Fibroblast of villous mesenchyme (primary cell): ENCODE measurements at places on chromosomes 2 and 18.
A peak's percentile ranks its signal among the peaks of the same experiment; 100 is the strongest.

GRCh38 chr2:219672406-219672805 lies 45.0 kb downstream of the SLC4A3 start:
- DNase-seq, result no peak

- DNase-seq, result no peak
Measured at GRCh38 chr18:75023473-75023872, 185.5 kb downstream of the PTGR3 start.

- DNase-seq, result no peak
Measured at GRCh38 chr2:237132799-237133198, 47.1 kb downstream of the COPS8 start.

DNA sequence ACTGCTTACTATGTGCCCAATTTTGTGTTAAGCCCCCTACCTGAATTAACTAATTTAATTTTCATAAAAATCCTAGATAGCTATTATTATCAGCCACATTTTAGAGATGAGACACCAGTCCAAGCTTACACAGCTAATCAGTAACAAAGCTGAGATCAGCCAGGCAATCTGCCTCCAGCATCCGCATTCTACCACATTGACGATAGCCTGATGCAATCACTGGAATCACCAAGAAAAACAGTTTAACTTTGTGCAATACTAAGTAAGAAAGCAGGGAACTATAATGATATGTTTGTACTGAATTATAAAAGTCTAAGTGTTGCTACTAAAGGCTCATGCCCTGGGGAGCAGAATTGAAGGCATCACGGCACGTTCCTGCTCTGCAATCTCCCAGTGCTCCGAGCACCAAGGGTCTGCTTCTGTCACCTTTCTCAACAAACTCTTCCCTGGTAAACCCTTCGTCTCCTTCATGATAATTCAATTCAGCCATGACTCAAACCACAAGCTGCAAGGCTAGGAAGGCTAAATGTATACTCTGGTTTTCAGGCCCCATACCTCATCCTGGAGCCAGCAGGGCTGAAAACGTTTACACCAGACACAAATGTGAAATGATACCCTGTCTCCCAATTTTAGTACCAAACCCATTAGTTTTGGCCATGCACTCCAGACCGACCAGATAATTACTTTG lies 19.4 kb downstream of the KANSL3 start:
- peak; percentile 83 for DNase-seq

- no peak for DNase-seq
Measured at GRCh38 chr2:201709049-201709448, 10.6 kb upstream of the MPP4 start.
